ENCODE measurements at places on chromosomes 6 and 20.

DNA sequence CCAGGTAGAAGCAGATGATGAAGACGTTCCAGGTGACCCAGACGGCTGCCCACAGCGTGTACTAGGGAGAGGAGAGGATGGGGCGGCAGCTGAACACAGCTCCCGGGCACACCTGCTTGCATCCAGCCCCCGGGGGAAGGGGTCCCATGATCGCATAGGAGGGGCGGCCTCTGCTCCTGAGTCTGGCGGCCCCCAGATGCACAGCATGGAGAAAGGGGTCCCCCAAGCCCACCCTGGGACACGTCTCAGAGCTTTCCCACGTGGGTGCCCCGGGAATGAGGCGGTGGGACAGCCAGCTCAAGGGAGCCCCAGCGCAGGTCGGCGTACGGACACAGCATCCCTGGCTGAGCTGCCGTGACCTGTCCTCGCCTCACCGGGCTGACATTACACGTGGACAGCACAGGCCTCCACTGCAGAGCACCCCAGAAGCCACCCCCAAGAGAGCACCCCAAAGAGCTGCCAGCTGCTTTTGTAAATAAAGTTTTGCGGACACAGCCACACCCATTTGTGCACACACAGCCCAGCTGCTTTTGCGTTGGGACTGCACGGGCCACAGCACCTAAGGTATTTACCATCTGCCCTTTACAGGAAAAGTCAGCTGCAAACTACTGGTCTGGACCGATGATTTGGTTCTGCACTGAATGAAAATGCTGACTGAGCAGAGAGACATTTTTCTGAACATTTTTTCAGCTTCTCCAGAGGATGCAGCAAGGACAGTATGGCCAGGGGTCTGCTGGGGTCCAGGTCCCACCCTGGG is 5.2 kb downstream of the NKAIN4 start:
- no peak for DNase-seq

DNA sequence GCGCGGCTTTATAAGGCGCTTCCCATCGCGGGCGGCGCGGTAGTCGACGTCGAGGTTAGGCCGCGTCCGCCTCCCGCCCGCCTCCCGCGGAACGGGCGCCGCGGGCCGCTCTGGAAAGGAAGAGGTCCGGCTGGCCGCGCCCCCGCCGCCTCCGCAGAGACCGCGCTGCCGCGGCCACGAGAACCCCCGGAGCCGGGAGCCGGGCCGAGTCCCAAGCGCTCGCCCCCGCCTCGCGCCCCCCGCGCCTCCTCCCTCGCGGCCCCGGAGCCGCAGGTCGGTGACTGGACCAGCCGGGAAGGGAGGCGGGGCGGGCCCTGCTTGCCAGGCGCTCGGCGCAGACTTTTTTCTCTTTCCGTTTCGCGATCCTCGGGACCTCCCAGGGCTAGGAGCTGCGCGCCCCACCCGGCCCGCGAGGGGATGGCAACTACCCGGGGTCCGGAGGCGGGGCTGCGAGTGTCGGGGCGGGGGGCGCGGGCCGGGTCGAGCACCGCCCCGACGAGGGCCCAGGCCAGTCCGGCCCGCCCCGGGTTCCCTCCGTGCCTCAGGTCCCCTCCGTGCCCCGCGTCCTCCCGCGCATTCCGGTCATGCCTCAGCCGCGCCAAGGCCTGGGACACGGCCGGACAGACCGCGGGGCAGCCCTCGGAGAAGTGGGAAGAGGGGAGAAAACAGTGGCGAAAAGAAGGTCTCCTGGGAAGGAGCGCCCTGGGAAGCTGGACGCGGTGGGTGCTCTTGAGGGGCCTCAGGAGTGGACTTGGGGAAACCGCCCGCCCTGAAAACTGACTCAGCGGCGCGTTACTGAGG is 417 bp upstream of the PXDC1 start:
- peak; percentile 45 for DNase-seq

DNA sequence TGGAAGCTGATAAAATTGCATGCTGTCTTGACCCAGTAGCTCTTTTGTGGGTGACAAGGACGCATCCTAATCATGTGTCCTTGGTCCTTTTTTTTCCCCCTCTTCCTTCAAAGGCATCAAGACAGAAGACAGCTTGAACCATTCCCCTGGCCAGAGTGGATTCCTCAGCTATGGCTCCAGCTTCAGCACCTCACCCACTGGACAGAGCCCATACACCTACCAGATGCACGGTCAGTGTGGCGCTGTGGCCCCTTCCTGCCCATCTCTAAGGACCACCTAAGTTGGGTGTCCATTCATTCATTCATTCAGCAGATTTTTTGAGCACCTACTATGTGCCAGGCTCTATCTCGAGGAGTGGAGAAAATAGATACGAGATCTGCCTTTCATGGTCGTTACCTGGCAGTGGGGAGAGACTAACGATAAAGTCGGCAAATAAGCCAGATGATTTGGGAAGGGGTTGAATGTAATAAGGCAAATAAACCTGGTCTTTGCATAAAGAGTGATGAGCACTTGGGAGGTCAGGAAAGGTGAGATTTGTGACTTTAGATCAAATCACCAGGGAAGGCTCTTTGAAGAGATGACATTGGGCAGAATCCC is 121.5 kb downstream of the EYA2 start:
- no peak for DNase-seq

GRCh38 chr6:152975204-152975915 is 7.5 kb downstream of the FBXO5 start:
- no peak for DNase-seq

GRCh38 chr6:12801141-12801540 is 84.6 kb downstream of the PHACTR1 start:
- no peak for DNase-seq

DNA sequence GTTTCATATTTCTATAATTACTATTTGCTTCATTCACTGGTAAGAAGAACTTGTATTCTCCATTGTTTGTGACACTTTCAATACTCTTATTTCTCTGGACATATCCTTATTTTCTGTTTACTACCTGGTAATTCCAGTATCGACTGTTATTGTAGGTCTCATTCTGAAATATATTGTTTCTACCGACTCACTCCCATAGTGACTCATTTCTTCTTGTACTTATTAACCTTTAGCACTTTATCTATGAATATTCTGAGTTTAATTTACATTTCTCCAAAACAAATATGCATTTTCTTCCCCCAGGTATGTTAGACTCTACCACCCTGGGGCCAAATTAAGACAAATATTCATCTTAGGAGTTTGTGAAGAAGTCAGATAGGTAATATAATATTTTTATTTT is 164.5 kb upstream of the BTBD3 start:
- DNase-seq, result no peak

DNA sequence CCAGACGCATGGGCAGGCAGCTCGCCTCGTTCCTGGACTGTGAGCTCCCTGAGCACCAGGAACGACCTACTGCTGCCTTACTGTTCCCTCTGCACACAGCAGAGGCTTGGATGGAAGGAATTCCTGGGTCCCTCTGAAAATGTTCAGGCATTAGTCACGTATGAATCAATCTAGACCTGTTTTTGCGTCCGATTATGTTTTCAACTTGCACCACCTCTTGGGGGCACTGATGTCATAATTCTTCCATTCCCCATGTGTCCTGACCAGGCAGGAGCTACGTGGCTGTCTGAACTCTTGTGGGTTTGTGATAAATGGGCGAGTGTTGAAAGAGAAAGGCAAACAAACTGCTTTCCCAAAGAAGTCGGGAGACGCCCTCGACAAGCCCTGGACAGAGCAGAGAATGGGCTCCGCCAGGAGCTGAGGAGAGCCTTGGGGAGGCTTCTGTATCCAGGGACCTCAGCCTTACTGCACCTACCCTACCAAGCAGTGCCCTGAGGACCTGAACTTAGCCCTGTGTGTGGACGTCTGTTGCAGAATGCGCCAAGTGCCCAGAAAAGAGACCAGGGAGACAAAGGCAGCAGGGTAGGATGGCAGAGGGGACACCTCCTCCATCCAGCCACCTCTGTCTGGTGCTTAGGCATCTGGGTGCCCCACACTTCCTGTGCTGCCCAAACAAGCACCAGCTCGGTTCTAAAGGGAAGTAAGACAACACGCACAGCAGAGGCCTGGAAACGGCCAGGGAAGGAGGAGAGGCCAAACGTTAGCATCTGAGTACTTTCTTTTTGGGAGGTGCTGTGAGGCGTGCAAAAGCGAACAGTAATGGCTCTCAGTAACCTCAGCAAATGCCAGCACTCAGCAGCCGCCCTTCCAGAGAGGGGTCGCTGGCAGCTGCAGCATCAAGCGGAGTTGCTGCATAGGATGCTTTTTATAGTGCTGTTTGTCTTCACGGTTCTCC is 124.2 kb downstream of the LY86 start:
- DNase-seq, result no peak

- no peak for DNase-seq
Measured at GRCh38 chr20:19738951-19739350, 19.1 kb upstream of the RIN2 start.

GRCh38 chr6:111721753-111722154 is 116.1 kb upstream of the TRAF3IP2 start:
- peak; percentile 44 for DNase-seq

All from stimulated activated CD4-positive, alpha-beta T cell treated with anti-CD3 and anti-CD28 coated beads, Interleukin-4, amount 100 ng/mL, for 48 hours (primary cell).